ENCODE measurements at places on chromosomes 12 and 14.

- no peak for DNase-seq
Observed at GRCh38 chr12:80749456-80749855, 32.7 kb downstream of the MYF5 start.

DNA sequence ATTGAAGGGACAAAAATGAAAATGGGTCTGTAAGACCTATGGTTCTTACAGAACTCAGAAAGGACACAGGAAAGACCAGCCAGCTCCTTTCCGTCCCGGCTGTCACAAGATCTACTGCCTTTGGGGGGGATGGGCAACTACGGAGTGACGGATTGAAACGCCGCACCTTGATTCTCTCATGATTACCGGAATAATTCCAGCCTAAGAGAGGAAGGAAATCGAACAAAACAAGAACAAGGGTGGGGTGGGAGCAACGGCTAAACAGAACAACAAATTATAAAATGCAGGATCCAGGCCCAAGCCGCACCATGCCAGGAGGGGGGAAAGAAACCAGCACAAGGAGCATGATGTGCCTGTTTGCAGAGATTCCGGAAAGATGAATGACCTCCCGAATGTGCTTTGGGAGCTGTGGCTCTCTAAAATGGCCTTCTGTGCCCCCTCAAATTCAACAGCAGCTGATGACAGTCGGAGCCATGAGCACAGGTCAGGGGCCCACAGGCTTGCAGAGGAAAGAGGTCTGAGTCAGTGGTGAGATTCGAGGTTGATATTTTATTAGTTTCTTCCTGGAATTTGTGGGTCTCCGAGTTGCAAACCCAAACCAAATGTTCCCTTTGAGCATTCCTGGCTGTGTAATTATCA, 72.1 kb downstream of the SPRING1 start:
- DNase-seq = no peak

DNA sequence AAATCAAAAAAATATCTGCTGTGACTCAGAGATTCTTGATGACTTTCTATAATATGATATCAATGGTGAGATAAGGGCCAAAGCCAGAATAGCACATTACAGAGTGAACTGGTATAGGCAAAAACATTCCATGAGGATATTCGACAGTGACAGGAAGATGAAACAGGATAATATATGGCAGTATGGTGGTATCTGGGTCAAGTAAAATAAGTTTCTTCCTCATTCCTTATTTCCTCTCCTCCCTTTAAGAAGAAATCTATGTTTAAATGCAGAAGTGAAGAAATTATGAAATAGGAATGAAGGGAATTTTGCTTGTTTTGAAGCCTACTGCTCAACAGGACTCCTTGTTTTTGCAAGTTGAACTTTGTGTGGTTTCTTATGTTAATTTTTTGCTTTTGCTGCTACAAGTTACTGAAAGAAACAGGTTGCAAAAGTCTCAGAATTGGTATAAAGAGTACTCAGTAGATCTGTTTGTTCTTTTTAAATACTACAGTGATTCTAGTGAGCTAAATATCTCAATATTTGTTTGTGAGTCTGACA, 7.0 kb downstream of the ACSS3 start:
- no peak for DNase-seq

DNA sequence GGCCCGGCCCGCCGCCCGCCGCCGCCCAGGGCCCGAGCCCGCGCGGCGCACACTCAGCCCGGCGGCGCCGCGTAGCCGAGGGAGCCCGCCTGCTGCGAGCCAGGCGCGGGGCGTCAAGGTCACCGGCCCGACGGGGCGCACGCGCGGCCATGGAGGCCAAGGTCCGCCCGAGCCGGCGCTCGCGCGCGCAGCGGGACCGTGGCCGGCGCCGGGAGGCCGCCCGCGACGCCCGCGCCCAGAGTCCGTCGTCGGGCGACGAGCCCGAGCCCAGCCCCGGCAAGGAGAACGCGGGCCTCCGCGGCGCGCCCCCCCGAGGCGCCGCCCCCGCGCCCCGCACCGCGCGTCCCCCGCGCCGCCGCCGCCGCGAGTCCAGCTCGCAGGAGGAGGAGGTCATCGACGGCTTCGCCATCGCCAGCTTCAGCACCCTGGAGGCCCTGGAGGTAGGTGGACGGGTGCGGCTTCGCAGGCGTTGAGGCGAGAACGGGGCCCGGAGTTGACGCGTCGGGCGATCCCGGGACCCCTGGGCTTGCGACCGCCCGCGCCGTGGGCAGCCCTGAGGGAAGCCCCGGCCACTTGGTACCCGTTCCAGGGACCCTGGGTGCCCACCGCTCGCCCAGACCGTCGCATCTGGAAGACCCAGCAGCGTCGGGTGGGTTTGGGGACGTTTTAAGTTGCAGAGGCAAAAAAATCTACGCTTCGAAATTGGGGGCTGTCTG, 629 bp downstream of the FBRSL1 start:
- DNase-seq = peak; percentile 24

DNA sequence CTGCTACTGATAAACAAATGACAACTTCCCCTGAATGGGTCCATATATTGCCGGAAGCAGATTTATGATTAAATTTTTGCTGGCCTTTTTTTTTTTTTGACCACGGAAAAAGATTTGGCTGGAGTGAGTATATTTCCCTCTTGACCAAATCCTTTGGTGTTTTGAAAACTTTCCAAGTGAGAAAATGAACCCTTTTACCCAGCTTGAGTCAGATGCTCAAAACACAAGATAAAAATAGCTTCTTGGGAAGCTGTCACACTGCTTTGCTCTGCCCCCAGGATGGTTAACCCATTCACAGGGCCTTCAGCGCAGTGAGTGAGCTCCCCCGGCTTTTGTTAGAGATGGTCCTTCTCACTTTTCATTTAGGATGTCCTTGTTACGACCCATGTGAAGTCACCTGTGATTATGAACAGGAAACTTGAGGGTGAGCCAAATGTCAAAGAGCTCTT, 224.3 kb downstream of the PELI2 start:
- DNase-seq = peak; percentile 85

DNA sequence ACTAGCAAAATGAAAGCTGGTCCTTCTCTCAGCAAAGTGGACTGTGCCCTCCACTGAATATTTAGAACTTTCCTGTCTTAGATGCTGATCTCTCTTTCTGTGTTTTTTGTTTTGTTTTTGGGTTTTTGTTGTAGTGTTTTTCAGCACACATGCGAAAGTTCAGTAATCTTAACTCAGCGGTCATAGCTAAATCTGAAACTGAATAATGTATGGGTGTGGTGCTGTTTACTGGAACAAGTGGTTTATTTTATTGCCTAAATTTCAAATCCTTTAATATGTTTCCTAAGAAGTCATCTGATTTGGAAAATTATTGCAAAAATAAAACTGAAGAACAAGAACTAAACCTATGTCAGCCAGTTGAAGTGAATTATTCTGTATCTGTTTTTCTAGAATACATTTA, 116.0 kb upstream of the LRIG3 start:
- no peak for DNase-seq

GRCh38 chr12:116539905-116540482, 19.2 kb upstream of the MAP1LC3B2 start:
- peak; percentile 80 for DNase-seq

DNA sequence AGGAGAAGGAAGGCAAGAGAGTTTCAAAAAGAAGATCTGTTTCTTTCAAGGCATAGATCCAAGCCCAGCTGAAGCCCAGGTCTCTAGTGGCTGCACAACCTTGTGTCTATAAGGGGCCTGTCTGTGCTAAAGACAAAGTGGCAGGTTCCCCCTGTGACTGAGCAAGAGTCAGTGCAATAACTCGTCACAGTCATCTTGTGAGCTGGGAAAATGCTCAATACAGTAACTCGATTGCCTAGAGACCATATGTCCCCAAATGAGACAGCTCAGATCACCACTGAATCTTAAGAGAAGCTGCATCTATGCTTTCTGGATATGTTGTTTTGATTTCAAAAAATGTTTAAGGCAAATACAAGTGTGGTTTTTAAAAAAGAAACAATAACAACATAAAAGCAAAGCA, 24.2 kb downstream of the ST8SIA1 start:
- no peak for DNase-seq

DNA sequence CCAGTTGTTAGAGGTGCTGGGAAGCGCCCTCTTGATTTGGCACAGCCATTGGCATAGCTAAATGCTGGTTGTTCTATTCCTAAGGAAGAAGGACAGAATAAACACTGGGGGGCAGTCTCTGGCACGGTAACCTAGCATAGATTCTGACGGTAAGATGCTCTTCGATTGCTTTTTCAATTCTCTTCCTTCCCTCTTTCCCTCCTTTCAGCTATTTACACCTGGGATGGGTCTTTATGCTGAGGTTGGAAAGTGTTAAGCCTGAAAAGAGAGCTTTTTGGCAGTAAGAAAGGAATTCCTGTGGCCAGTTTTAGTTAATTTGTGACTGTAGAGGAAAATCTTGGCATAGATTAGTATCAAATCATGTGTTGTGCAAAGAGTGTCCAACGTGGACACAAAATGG, 162.8 kb downstream of the SNAPC1 start:
- DNase-seq = peak; percentile 40

DNA sequence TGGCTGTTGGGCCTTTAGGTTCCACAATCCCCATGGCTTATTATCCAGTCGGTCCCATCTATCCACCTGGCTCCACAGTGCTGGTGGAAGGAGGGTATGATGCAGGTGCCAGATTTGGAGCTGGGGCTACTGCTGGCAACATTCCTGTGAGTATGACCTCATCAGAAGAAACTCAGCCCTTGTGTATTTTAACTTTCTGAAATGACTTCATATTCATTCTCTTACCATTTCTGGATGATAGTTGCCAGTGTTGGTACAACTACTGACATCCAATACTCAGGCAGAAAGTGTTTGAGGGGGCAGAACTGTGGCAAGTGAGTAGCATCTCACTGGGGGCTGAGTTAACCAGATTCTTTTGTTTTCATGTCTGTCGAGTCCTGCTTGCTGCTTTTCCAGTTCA, 2.3 kb downstream of the DAZAP2 start:
- no peak for DNase-seq

GRCh38 chr14:55707365-55707804, 127.4 kb downstream of the KTN1 start:
- peak; percentile 77 for DNase-seq

DNA sequence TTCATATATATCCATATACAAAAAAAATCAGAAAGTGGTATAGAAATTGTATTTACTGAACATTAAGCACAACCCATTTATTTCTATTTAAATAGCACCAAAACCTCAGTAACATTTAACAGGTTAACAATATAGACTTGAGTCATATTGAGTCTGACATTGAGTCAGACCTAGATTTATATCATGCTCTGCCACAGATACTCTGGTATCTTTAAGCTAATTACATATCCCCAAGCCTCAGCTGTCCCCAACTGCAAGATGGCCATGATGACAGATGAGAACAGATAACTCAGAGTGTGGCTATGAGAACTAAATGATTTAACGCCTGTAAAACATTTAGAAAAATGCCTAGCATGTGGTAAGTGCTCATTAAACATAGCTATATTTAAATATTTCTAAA, 40.3 kb downstream of the IFNG start:
- DNase-seq = no peak

Data from cardiac fibroblast (primary cell).